Coronary artery (tissue), 2 donors: ENCODE measurements at places on chromosomes 2 and 18.

DNA sequence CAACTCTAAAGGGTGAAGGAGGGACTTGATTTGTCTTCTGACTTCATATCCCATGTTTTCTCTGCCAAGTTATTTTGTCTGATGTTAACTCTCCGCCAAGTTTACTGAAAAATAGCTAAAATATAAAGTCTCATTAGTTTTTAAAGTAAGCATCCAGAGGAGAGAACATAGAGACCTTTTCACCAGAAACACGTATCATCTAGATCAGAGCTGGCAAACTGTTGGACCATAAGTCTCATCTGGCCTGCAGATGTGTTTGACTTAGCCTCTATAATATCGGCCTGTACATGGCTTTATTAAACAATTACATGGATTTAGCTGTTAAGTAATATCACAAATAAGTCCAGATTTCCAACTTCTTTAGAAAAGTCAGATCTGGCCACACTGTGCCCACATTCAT is 182.6 kb downstream of the PLCL1 start:
- DNase-seq = no peak

GRCh38 chr18:78507217-78507616 is 472.4 kb upstream of the SALL3 start:
- DNase-seq = no peak

- no peak for DNase-seq
These were observed 261.1 kb downstream of the ANAPC1 start for GRCh38 chr2:111622859-111623258.

GRCh38 chr18:75261430-75262223 is 51.0 kb downstream of the TSHZ1 start:
- DNase-seq = no peak

DNA sequence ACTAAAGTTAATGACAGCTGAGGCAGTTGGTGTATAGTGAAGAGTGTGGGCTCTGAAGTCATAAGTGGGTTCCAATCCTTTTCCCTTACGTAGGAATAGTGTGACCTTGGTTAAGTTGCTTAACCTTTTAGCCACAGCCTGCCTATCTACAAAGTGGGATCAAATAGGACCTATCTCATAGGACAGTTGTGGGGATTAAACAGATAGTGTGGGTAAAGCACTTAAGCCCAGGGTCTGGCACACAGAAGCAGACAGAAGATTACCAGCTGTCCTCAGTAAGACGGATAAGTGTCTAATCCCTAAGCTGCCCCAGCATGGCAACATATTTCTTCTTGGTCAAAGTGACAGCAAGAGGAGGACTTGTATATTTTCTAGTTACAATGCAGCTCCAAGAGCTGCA is 28.2 kb downstream of the UBE2F start:
- no peak for DNase-seq

DNA sequence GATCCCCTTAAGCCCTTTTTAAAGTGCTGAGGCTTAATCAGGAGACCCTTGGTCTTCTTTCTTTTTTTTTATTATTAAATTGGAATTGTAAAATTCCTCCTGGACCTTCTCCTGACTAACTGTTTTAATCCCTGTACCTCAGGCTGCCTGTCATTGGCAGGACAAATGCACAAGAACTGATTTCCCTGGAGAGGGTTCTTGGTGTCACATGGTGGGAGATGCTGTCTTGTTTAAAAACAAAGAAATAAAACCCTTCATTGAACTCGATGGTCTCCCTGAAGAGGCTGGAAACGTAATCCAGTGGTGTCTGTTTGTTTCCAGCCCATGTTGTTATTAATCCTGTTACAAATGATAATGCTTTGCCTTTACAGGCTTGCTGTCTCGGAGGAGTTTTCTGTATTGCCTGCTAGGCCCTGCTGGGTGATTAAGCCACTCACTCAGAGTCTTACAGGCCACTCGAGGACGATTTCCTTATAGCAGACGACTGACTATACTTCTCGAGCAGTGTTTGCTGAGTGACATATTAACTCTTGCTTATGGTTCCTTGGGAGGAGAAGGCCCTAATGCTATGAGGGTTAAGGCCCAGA is 100.5 kb upstream of the MGAT5 start:
- no peak for DNase-seq

DNA sequence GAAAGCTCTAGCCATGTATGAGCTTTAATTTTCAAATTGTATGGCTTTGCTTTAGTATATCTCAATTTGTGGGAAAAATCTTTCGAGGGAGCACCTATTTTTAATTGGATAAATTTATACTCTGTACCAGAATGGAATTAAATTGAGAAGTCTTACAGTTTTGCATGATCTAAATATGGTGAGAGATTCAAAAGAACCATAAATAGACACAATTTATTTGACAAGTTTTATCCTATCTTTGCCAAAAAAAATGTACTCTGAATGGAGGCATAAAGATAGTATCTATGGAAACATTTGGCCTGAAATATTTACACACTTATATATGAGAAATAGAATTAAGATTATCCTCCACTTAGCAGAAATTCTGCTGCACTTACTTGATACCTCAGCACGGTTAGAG is 238.4 kb downstream of the NDUFA10 start:
- DNase-seq = no peak

DNA sequence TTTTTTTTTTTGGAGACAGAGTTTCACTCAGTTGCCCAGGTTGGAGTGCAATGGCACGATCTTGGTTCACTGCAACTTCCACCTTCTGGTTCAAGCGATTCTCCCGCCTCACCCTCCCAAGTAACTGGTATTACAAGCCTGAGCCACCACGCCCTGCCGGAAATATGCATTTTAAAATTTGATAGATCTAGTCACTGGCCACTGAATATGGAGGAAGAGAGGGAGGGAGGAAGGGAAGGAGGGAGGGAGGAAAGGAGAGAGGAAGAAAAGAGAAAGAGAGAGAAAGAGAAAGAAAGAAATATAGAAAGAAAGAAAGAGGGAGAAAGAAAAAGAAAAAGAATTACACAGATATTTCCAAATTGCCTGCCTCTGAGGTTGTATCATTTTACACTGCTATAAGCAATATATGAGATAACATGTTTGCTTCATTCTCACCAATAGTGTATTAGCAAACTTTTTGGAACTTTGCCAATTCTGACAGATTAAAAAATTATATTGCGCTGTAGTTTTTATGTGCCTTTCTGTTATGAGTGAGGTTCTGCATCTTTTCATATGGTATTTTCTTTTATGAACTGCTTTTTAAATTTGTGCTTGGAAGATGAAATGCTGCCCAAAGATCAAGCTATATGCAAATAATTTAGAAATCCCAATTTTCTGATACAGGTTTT is 161.2 kb upstream of the MAP3K20 start:
- no peak for DNase-seq

DNA sequence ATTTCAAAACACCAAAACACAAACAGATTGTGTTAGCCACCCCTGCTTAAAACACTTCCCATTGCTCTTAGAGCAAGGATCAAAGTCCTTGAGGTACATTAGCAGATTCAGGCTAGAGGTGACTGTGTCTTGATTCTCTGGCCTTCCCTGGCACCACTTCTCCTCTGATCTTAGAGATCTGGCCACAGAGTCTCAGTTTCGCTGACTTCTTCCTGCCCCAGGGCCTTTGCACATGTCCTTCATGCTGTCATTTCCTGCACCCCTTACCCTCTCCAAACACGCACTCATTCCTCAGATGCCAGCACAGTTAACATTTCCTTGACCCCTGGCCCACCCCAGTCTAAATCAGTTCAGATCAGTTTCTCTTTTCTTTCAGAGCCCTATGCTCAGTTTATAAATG is 16.9 kb downstream of the CXCR4 start:
- no peak for DNase-seq

- no peak for DNase-seq
These were observed 1354.6 kb upstream of the NRXN1 start for GRCh38 chr2:52386433-52387030.

- DNase-seq = no peak
These were observed 40.3 kb upstream of the SCG2 start for GRCh38 chr2:223642506-223642905.

DNA sequence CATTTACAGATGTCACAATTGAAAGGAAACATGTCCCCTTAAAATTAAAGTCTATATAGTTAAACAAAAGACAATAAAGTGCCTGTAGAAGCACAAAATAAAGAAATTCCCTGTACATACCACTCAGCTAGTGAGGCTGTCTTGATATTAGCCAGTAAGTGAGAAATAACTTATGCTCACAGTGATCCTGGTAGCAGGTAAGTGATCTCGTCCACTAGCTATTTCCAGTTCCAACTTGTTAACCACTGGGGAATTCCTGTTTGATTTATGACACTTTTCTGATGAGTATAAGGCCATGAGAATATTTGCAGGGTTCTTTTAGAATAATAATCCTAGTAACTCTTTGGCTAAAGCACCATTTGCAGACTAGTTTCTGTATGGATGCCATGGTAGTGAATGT is 127.9 kb upstream of the PGAP1 start:
- no peak for DNase-seq

- DNase-seq = no peak
These were observed 72.4 kb downstream of the MYCN start for GRCh38 chr2:16012626-16013358.

GRCh38 chr2:88168386-88168785 is 1.8 kb upstream of the THNSL2 start:
- no peak for DNase-seq

DNA sequence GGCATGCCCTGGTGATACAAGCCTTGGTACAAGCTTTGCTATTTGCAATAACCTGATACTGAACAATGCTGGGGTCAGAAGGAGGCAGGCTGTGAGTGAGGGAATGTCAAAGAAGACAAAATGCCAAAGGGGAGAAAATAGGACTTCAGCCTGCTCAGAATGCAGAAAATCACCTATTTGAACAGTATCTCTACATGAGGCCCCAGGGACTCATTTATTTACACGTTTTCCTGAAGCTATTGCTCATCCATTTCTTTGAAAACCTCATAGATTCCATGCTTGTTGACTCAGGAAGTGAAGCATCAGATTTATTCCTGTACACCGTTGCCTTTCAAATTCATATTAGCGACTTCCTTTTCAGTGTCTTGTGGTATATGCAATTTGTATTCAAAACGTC is 69.4 kb upstream of the CBLN2 start:
- DNase-seq = no peak

DNA sequence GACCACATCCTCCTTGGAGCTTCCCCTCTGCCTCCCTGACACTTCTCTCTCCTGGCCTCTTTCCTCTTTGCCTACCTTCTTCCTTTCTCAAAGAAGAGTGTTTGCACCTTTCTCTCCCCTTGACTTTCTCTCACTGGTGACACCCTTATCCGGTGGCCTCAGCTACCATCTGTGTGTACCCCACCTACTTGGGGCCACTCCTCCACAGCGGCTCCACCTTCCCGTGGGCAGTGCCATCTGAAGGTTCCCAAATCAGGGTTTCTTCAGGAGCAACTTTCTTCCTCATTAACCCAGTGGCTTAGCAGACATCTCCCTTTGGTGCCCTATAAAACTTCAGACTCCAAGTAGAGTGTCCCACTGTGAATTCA is 5.3 kb upstream of the NCL start:
- DNase-seq = no peak

- DNase-seq = no peak
These were observed 94.1 kb upstream of the SLC14A2 start for GRCh38 chr18:45521136-45521535.

DNA sequence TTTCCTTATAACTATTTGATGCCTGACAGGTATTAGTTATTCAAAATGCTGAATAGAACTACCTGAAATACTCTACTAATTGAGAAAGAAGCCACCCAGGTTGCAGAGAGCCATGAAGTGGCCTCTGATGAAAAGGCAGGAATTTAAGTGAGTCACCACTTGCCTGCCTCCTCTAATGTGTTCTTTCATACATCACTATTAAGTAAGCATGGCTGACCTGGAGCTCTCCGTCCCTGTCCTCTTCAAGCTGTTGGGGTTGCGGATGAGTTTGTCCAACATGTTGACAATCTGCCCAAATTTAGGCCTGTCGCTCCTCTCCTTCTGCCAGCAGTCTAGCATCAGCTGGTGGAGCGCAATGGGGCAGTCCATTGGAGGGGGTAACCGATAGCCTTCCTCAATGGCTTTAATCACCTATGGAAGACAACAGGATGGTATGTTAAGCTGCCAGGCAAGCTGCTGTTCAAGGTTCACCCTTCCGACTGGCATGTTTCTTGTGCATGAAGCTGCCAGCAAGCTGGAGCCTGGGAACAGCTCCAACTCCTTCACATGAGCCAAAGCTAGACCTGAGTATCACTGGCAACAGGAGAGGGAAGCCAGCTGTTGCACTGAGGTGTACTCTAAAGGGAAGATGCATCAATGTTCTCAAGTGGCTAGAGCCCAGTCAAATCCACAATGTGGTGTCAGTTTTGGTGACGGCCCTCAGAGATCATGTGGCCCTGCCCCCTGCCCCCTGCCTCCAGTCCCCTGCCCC is 142.2 kb downstream of the EPHA4 start:
- DNase-seq = no peak

GRCh38 chr2:202043475-202043874 is 9.8 kb downstream of the FZD7 start:
- DNase-seq = no peak

DNA sequence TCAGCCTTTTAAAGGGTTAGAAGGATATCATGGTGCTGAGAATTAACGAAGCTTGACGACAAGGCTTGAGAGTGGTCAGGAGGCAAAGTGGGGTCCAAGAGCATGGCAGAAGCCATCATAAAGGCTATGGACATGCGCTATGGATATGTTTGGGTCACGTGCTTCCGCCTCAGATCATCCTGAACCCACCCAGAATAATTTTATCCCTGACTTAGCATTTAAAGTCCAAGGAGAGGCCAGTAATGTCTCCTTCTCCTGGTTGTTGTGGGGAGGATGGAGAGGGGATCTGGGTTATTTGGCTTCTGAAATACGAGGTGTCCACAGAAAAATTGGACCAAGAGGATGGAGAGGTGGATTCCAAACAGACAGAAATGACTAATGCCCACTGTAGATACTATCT is 38.8 kb upstream of the RBMS1 start:
- DNase-seq = no peak

GRCh38 chr2:57937456-57937855 is 109.2 kb upstream of the VRK2 start:
- no peak for DNase-seq

DNA sequence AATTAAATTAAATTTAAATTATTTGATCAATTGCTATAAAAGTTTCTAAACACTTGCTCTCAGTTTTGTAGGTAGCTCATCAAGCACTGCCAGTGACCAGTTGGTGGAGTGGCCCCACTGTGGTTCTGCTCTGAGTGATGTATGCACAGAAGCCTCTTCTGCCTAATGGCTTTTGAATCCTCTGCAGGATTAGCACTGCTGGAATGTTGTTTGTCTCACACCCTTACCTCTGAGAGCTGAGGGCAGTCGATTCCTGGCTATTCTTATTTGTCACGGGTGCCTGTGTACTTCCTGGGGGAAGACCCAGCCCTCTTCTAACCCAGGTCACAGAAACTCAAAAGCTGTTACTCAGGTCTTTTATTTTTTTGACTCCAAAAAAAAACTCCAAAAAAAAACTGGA is 9.5 kb downstream of the CAPN14 start:
- DNase-seq = no peak

DNA sequence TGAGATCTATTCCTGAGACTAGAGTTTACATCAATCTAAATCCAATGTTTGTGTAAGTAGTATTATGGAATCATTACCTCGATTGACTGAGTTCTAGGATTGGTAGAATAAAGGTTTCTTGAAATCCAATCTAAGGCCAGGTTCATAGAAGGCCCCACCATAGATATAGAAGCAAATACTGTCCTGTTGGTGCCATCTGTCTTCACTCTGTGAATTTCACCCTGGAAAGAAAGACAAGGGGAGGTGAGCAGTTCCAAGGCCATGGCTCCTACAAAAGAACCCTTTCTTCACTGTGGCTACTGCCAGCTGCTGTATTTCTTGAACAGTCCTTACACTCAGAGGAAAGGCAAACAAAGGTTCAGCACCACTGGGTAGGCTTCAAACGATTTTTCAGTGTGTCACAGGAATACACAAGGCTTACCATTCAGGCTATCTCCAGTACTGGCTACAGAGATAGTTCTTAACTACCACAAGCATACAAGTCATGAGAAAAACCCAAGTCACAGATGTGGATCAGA is 137.0 kb downstream of the LRP2 start:
- no peak for DNase-seq
